ENCODE measurements at places on chromosomes 6 and 20. TPM values are rescaled to one million over a fixed set of nuclear protein-coding genes. Genes with fewer than 3 reads are reported as not detected.

GRCh38 chr6:54578261-54578660 is 268.3 kb upstream of the FAM83B start:
- DNase-seq: no peak

- DNase-seq: no peak
Measured at GRCh38 chr6:136767570-136768309, 24.5 kb downstream of the MAP3K5 start.

DNA sequence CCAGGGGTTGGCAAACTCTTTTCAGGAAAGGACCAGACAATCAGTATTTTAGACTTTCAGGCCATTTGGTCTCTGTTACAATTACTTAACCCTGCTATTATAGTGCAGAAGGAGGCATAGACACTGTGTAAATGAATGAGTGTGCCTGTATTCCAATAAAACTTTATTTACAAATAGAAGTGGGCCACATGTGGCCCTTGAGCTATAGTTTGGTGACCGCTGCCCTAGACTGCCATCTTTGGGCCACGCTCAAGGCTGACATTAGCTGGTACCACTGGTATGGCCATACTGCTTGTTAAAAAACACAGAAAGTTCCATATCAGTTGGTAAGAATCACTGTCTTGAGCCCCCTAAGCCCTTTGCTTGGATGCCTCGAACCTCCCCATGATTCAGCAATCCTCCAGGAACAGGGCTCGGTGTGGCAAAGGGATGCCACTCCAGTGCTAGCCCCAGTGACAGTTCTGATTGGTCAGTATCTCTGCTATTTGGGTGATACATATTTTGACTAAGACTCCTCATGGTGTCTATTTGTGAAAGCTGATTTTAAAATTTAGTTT is 23.3 kb upstream of the SNRNP48 start:
- no peak for DNase-seq

The TCF15 gene
- total RNA-seq: not detected

DNA sequence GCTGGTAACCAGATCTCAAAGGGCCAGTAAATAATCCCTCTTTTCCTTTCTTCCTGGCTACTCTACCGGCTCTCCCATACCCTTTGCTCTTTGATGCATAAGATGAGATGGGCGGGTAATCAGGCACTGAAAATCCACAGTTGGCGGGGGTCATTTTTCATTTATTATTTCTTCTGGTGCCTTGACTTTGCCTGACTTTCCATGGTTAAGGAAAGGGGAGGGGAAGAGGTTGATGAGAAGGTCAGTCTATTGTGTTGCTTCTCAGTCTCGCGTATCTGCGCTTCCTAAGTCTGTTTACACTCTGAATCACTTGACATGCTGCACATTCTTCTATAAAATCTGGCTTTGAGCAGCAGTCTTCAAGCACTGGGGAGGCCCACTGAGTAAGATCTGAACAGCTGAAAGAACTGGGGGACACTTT is 121.1 kb upstream of the HDGFL1 start:
- DNase-seq: peak; percentile 52

The TNNC2 gene
- not detected for total RNA-seq

DNA sequence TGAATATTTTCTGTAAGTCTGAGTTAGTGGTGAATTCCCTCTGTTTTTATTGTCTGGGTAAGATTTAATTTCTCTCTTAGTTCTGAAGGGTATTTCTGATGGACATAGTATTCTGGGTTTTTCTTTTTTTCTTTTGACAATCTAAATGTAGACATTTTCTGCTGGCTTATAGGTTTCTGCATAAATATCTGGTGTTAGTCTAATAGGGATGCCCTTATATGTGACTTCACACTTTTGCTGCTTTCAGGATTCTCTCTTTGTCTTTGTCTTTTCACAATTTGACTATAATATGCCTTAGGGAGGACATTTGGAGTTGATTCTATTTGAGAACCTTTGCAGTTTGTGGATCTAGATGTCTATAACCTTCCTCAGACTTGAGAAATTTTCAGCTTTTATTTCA is 667.2 kb downstream of the EPHA7 start:
- DNase-seq: no peak

DNA sequence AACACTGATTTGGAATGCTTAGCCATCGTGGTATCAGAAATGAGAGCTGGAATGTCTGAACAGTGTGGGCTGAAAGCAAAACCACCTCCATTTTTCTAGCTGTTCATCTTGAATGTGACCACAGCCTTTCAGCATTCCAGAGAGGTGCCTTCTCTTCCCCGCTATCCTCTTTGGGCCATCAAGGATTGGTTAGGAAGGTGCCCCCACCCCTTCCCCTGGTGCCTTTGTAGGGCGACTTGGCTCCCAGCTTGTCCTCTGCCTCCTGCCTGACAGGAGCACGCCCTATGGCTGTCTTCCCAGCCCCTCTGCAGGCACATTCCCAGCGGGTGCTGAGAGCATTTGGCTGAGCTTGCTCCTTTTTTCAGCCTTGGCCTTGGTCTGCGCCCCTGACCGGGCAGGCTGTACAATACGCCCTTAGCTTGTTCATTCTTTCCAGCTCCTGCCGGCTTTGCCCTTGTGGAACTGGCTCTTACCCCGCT is 97.5 kb downstream of the ARMC2 start:
- DNase-seq: peak; percentile 65

GRCh38 chr6:24694198-24694597 is 24.8 kb downstream of the C6orf62 start:
- no peak for DNase-seq

- no peak for DNase-seq
Measured at GRCh38 chr20:13297147-13297899, 76.2 kb downstream of the ISM1 start.

GRCh38 chr6:72959821-72960220 is 265.5 kb downstream of the KHDC1L start:
- DNase-seq: peak; percentile 32

The HMGN3 gene
- 34.8 TPM for total RNA-seq

GRCh38 chr6:111971866-111972532 is 81.9 kb upstream of the CCN6 start:
- DNase-seq: no peak

DNA sequence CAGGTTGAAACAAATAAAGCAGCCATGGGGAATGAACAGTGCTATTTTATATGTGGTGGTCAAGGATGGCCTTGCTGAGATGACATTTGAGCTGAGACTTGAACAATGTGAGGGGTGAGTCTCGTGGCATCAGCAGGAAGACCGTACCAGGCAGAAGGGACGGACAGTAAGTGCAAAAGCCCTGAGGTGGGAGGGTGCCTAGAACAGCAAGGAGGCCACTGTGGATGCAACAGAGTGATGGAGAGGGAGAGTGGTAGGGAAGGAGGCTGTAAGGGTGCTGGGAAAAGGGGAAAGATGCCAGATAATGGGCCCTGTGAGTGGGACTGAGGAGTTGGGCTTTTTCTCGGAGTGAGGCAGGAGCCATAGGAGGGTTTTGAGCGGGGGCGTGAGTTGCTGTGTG is 11.5 kb downstream of the KCNB1 start:
- no peak for DNase-seq

DNA sequence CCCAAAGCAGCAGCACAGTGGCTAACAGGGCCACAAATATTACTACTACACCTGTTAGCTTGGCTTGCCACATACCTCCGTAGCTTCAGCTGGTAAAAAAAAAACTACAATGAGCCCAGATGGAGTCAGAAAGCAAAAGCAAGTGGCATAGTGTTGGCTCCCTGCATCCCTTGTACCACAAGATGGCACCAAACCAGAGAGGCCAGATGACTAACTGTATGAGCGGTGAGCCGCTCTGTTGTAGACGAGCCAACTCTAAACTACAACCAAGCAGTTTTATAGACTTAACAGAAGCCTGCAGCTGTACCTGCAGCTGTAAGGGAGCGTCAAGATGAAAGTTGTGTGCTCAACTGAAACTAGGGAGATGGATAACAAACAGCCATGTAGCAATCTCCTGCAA is 84.5 kb upstream of the MCHR2 start:
- no peak for DNase-seq

GRCh38 chr6:3076320-3076719 is 8.0 kb downstream of the RIPK1 start:
- no peak for DNase-seq

DNA sequence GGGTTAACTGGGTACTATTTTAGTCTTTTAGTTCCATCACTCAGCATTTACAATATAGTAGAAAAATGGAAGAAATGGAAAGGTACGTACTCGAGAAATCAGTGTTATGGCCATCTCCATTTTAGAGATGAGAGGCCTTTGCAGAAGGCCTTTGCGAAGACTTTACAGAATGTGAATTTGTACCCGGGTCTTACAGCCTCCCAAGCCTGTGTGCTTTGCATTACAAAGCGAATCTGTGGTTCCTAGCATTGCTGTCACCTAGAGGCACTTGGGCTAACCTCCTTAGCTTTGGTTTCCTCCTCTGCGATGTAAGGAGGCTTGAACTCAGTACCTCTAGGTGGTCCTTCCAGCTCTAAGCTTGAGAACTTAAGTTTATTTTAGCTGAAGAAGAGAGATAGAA is 10.9 kb downstream of the VAPB start:
- no peak for DNase-seq

GRCh38 chr6:110287462-110288341 is 70.4 kb downstream of the METTL24 start:
- DNase-seq: peak; percentile 13

- no peak for DNase-seq
Measured at GRCh38 chr6:44868335-44868668, 459.8 kb upstream of the RUNX2 start.

GRCh38 chr20:17614812-17615644 is 45.2 kb downstream of the DSTN start:
- peak; percentile 68 for DNase-seq

GRCh38 chr20:57066126-57066900 is 200.1 kb downstream of the BMP7 start:
- DNase-seq: no peak

DNA sequence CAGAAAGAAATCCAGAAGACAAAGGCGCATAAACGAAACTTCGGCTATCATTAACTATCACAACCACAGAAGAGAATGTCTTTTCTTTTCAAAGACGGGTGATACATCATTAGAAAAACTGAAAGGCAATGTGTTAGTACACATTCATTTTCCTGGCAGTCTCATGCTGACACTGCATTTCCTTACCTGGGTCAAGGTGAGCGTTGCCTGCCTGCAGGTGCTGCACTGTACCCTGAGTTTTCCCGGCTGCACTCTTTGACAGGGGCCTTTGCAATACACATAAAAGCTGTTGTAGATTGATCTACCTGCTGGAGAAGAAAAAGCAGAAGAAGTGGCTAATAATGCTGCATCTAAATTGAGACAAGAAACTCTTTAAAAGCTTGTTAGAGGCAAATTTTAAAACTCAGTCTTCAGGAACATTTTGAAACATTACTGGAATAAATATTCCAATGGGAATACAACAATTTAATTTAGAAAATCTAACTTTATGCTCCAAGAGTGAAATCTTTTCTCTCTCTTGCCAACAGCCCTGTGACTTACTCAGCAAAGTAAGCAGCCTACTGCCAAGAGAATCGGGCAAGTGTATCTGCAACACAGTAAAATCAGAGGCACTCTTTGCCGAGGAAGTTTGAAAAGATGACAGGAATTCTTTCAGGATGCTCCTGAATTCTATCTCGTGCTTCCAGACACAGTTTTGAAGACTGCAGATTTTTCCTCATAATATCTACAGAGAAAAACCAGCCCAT is 526.4 kb downstream of the PRKN start:
- DNase-seq: no peak

The FBXL4 gene
- total RNA-seq: 11.1 TPM

GRCh38 chr6:680666-681340 is 12.1 kb downstream of the EXOC2 start:
- no peak for DNase-seq

The C20orf141 gene
- total RNA-seq: not detected

GRCh38 chr6:167031082-167031709 is 32.0 kb downstream of the CEP43 start:
- no peak for DNase-seq

Data from stomach (tissue), 19 donors.